ENCODE measurements at places on chromosomes 16 and 17. TPM values are rescaled to one million over a fixed set of nuclear protein-coding genes. Genes with fewer than 3 reads are reported as not detected.

Gene EVPLL
- not detected for total RNA-seq

Gene ITGAD
- 2.2 TPM for total RNA-seq

Gene ABCC3
- total RNA-seq = 1.6 TPM

- DNase-seq = no peak
- no peaks in the 10 kb centered on the region for H3K36me3 ChIP-seq
- no peaks in the 10 kb centered on the region for H3K27me3 ChIP-seq
- no peak overlapping the region for H3K4me3 ChIP-seq
- H3K4me1 ChIP-seq = no peaks in the 10 kb centered on the region
Observed at GRCh38 chr16:14148016-14148415, 76.9 kb downstream of the MRTFB start.

- H3K36me3 ChIP-seq = no peaks in the 10 kb centered on the region
- H3K27me3 ChIP-seq = no peaks in the 10 kb centered on the region
- no peaks in the 10 kb centered on the region for H3K4me1 ChIP-seq
- H3K4me3 ChIP-seq = no peak overlapping the region
- no peak for DNase-seq
Observed at GRCh38 chr16:19926449-19927390, 42.1 kb upstream of the GPRC5B start.

GRCh38 chr17:40629842-40630241, 17.8 kb downstream of the SMARCE1 start:
- H3K4me1 ChIP-seq = no peaks in the 10 kb centered on the region
- no peaks in the 10 kb centered on the region for H3K27me3 ChIP-seq
- H3K4me3 ChIP-seq = no peak overlapping the region
- peaks cover 72% of the 10 kb centered on the region for H3K36me3 ChIP-seq
- no peak for DNase-seq

Measured in natural killer cell (primary cell).